ENCODE measurements at places on chromosomes 13 and 19. TPM values are rescaled to one million over a fixed set of nuclear protein-coding genes. Genes with fewer than 3 reads are reported as not detected.

DNA sequence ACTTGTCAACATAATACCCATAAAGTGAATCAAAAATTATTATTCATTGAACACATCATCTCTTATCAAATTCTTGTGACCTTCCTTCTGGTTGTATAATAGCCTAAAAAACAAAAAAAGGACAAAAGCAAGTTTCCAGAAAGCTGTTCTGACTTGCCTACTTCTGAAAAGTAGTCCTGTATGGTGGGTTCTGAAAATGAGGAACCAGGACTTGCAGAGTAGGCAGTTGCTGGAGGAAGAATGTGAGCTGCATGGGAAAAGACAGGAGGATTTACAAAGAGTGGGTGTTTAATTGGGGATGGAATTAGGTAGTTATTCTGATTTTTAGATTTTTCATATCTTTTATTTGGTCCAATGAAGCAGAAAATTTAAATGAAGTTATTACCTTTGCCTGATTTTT, 56.7 kb downstream of the RCBTB2 start:
- DNase-seq, result no peak

Gene CEACAM1
- 0.03 TPM for total RNA-seq

DNA sequence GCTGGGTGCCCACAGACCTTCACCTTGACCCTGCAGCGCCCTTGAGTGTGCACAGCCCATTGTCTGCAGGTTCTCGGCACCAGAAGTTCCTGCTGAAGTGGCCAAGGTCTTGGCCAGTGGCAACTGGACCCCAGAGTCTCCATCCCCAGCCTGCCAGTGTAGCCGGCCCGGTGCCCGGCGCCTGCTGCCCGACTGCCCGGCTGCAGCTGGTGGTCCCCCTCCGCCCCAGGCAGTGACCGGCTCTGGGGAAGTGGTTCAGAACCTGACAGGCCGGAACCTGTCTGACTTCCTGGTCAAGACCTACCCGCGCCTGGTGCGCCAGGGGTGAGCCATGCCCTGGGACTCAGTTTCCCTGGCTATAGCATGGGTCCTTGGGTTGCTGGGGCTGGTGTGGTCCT, 11.9 kb upstream of the ARHGAP45 start:
- DNase-seq, result no peak

Gene TSHZ3
- 0.60 TPM for total RNA-seq

DNA sequence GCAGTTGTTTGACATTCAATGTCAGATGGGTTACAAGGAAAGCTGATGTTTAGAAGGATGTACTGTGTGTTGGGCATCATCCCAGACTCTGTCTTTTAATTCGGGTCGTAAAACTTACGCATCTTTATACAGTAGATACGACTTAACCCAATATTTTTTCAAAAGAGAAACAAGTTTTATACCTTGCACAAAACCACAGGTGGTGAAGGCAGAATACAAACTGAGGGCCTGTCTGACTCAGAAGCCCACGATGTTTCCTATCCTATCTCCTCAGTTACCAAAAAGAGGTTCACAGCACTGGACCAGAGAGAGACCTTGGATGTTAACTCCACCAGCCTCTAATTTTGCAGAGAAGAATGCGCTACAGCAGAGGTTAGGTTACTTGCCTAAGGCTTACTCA, 477.0 kb downstream of the FOXO1 start:
- no peak for DNase-seq

DNA sequence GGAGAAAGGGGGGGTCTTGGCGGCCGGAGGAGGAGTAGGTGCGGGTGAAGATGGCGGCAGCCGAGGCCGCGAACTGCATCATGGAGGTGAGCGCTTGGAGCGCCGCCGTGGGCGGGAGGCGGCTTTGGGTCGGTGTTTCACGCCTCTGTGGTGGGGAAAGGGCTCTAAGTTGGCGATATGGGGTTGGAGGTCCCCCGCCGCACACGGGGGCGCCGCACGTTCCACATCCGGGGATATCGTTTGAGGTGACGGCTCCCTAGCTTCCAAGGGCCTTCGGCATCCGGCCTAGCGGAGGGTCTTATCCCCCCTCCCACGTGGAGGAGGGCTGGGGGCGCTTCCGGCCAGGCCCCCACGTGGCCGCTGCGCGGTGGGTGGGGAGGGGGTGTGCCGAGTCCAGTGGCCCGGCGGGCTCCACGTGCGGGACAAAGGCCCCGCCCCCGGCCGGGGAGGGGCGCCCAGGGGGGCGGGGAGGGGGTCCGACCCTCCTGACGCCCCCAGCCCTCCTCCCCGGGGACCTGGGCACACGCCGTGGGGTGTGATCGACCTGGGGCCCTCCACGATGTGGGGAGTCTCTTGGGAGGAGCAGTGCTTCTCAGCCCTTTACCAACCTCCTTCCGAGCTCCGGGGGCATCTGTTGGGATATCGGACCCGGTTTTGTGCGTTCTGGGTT, at the start of gene PRMT1:
TSS of gene PRMT1 (plus strand) at position 41 of the 670 bp plus-strand sequence. CDS start at position 51, 10 bp downstream.
- DNase-seq, result no peak

DNA sequence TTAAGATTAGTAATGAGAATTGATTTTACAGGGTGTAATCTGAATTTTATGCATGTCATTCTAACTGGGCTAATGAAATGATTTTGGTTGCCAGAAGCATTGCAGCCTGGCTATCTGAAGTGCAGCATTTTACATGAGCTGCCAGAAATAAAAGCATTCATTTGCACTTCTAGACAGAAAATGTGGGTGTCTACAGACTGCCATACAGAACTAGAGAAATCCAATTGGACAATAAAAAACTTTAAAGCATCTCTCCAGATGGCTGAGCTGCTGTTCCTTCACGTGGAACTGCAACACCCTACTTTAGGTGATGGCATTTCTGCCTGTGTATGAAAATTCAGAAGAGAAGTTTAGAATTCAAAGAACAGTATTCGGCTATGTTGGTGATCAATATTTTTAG, 450.1 kb upstream of the SLITRK1 start:
- DNase-seq, result no peak

Gene ATP8B3
- 0.06 TPM for total RNA-seq

- no peak for DNase-seq
These were observed 4.0 kb upstream of the MCF2L start for GRCh38 chr13:112964971-112965492.

Gene NKG7
- not detected for total RNA-seq

DNA sequence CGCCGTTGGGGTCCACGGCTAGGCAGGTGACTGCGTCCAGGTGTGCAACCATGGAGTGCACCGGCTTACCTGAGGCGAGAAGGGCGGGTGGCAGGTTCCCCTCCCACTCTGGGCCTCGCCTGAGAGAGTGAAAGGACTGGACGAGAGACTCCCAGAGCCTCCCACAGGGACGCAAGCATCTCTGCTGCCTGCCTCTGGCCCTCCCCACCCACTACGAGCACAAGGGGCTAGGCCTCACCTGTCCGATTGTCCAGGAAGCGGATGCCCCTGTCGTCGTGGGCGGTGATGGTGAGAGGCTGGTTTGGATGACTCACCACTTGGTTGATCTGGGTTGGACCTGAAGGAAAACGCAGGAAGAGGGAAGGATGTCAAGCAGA, 5.1 kb upstream of the PRKD2 start:
- no peak for DNase-seq

DNA sequence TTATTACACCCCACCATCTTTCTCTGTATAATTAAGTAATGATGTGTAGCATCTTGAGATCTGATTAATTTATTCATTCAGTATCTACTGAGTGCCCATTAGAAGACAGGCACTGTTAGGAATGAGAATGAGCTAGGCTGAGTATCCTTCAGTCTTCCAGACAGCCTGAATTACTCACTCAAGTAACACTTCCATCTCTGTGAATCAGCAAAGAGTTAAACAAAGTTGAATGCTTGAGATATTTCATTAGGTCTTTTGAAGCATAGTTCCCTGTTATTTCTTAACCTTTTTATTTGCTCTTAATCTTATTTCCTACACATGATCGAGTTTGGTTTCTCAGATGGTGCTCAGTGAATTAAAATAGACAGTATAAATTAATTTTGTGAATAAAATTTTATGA, 413.7 kb downstream of the DCT start:
- DNase-seq, result no peak

Gene FARP1
- 52.9 TPM for total RNA-seq

- peak; percentile 13 for DNase-seq
These were observed 4.9 kb upstream of the ZFP36 start for GRCh38 chr19:39401549-39402345.

DNA sequence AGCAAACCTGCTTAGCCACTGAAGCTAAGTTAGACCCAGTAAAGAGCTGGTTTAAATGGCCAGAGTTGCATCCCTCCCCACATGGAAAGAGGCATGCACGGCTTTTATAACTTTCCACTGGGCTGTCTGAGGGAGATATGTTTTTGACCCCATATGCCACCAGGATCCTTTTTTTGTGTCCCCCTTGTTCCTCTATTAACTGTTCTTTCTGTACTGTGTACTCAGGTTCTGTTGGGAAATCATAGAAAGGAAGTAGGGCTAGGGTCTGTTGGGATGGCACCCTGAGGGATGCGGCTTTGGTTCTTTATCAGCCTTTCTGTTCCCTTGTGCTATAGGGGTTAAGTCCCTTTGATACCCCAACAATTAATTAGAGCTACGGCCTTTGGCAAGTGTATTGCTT, 12.2 kb upstream of the TM9SF2 start:
- no peak for DNase-seq

GRCh38 chr13:60242043-60242595, 78.4 kb upstream of the DIAPH3 start:
- DNase-seq, result no peak

Gene KCTD4
- total RNA-seq, result not detected

Gene KLK1
- not detected for total RNA-seq

DNA sequence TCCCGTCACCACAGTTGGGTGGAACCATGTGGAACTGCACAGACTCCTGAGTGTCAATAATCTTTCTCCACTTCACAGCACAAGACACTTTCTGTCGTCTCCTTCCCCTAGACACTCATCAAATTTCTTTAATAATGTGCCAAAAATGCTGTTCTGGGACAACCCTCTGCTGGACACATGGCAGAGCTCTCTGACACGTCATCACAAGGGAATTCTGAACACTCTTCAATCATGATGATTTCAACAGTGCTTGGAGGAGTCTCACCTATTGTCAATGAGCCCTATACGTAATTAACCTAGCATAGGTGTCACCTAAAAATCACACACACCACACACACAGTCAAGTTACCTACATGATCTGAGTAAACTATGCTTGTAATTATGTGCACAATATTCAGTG, 141.3 kb downstream of the STOML3 start:
- DNase-seq, result no peak

- DNase-seq, result no peak
These were observed 97.5 kb downstream of the SLC10A2 start for GRCh38 chr13:102968572-102969228.

Gene TMTC4
- total RNA-seq, result 74.3 TPM

Gene LRRC63
- not detected for total RNA-seq

Gene F10
- total RNA-seq, result 6.8 TPM

DNA sequence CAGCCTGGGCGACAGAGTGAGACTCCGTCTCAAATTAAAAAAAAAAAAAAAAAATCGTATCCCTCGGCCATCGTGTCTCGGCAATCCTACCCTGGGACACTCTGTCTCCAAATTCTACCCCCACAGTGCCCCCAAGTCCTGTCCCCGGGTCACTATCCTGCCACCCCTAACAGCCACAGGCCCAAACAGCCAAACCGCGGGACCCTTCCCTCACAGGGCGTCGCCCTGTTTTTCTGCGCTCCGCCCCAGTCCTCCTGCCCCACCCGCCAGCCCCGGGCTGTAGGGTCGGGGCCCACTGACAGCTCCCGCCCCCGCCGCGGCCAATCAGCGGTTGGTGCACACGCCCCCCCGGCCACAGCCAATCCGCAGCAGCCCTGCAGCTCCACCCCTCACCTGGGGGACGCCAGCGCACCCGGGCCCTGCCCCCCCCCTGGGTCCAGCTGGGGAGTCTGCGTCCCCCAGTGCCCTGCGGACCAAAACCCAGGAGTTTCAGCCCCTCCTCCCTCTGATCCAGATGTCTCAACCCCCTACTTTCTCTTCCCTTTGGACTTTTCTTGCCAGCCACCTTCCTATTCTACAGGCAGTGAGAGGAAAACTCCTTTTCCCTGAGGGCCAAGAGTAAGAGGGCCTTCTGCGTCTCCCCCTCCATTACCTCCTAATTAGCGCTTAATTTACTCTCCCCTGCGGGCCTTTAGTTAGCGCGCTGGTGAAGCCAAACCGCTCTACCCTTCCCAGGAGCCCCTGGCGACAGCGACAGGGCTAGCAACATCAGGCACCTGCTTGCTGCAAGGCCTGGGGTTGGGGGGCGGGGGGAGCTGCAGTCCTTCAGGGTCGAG, 1.5 kb upstream of the BCAT2 start:
- peak; percentile 96 for DNase-seq

DNA sequence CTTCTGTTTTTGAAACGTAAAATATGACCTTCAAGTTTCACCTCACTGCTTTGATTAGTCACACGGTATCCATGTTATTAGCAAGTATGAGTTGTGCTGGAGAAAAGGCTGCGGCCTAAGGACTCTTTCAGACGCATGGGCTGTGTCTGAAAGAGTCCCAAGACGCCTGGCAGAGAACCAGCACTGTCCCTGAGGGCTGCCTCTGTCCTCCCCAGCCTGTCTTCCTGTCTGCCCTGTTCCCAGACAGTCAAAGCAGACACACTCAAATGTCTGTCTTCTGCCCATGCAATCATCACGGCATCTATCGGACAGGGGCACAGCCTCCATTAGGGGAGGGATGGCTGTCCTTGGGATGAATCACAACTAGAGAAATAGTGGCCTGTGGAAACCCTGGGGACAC, 65.5 kb downstream of the DPY19L3 start:
- DNase-seq, result no peak

Gene OVOL3
- not detected for total RNA-seq

Gene ADAT3
- total RNA-seq, result 2.4 TPM

- no peak for DNase-seq
These were observed 270.2 kb downstream of the LMO7 start for GRCh38 chr13:75906315-75906714.

DNA sequence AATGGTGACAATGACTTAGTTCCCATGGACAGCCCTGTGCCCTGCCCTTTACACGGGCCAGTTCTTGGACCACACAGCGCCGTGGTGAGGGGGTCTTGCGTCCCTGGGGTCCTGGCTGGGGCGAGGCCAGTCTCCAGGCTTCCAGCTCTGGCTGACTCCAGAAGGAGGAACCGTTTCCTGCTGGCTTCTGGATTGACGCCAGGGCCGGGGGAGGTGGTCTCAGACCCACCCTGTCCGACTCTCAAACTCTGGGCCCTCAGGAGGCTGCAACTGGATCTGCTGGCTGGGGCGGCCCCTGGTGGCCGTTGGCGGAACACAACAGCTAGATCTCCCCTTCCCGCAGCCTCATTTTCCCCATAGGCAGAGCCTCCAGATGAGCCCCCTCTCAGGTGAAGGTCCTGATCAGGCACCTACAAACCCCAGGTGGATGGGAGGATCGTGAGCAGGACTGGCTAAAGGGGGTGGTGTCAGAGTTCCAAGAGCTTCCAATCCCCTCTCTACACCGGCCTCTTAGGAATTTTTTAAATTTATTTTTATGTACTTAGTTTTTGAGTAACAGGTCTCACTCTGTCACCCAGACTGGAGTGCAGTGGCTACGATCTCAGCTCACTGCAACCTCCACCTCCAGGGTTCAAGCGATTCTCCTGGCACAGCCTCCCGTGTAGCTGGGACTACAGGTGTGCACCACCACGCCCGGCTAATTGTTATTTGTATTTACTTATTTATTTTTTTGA, 8.0 kb downstream of the CCDC194 start:
- peak; percentile 85 for DNase-seq
